IPS DF 19.7 (cell line): ENCODE measurements at places on chromosomes 2 and 18.

GRCh38 chr2:120992791-120993555 is 257.3 kb downstream of the GLI2 start:
- no peak for DNase-seq

- no peak for DNase-seq
These were observed 309.5 kb upstream of the HS6ST1 start for GRCh38 chr2:128628206-128628605.

DNA sequence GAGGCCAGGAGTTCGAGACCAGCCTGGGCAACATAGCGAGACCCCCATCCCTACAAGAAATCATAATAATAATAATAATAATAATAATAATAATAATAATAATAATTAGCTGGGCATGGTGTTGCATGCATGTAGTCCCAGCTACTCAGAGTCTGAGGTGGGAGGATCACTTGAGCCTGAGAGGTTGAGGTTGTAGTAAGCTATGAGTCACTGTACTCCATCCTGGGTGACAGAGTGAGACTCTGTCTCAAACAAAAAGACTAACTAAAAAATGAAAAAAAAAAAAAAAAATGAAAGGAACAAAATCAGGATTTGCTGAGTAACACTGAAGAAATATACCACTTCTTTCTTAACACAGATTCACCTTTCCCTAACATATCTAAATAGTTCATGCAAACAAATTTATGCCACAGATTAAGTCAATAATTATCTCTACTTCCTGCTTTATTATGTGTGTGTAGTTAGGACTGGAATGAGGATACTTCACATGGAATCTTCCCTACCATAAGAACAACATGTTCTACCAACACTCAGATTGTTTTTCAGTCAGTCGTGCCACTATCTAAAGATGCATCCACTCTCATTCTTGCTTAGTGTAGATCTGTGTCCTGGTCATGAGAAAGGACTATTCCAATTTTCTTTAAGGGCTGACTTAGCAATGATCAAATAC is 928.7 kb downstream of the SLC4A3 start:
- DNase-seq, result no peak

GRCh38 chr2:174704061-174704460 is 60.2 kb downstream of the CHRNA1 start:
- no peak for DNase-seq

DNA sequence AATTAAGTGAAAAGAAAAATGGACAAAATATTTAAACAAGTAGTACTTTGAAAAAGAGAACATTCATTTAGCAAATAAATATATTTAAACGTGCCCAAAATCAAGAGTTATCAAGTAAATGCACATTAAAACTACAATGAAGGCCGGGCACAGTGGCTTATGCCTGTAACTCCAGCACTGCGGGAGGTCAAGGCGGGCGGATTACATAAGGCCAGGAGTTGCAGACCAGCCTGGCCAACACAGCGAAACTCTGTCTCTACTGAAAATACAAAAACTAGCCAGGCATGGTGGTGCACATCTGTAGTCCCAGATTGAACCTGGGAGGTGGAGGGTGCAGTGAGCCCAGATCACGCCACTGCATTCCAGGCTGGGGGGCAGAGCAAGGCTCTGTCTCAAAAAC is 9.8 kb downstream of the STAM2 start:
- DNase-seq, result no peak
